ENCODE measurements at places on chromosomes 2 and 18.
A peak's percentile ranks its signal among the peaks of the same experiment; 100 is the strongest.

- no peak for DNase-seq
Measured at GRCh38 chr2:62426154-62426912, 79.7 kb downstream of the TMEM17 start.

DNA sequence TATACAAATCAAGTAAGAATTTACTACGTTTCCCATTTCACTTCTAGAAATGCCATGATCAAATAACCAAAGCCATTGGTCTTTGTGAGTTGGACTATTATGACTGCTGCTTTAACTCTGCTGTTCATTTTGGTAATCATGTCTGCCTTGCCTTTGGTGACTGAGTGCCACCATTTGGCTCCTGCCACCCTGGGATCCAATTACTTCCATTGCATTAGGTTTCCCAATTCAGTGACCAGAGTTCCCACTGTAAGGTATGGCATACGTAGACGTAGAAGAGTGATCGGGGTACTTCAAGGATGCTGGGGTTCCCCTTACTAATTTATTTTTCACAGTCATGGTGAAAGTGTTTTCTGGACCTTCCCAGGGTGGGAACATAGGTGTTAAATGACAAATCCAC, 90.1 kb downstream of the SPIRE1 start:
- DNase-seq = no peak

DNA sequence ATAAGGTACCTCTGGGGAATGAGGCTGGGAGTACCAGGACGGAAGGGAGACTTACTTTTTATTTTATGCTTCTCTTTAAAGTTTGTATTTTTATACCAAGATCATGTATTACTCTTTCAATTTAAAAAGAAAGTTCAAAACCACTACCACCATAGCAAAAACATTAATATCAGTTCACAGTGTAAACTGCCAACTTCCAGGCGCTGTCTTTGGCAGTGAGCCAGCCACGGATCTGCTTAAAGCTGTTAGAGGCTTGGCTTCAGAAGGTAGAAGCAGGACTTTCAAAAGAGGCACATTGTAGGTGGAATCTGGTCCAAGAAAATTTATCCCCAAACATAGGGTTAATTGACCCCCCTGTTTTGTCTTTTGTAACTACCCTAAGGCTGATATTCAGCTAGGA, 74.8 kb downstream of the B3GNT2 start:
- DNase-seq = no peak

DNA sequence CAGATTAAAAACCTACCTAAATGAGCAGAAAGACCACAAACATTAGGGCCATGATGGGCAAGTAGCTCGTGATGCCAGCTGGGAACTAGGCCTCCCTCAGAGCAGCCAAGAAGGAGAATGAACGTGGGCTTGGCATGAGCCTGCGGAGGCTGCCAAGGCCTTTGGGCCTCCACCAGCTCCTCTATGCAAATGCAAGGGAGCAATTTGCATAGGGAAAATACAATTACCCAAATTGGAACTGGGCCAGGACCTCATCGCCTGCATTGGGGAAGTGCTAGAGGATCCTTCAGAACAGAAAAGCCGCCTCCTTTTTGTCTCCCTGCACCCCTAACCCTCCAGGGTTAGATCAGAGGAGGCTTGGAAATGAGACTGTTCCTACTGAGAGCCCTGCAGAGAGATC, 326.4 kb downstream of the SMAD2 start:
- no peak for DNase-seq

DNA sequence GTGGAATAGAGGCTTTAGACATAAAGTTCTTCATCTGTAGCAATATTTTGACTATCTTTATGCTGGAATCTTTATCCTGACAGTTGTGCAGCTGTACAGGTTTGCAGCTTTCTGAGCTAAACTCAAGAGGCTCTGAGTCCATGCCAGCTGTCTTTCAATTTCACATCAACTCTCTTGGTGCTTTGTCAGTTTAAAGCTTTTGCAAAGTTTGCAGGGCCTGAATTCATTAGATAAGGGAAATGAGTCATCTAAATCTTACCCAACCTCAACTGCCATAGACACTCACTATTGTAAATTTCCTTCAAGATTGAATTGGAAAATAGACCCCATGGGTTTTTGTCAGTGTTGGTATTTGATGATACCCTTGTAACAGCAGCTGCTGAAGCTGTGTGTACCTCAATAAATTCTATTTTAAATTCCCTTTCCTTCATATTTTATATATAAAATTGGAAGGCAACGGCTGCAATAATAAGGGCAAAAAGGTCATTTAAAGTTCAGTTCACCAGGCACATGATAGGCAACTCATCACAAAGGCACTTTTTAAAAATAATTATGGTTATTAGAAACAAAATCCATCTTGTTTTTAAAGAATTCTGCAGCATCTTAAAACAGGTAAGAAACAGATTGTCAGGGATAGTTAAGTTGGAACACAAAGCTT, 169.9 kb upstream of the SLC39A10 start:
- no peak for DNase-seq

GRCh38 chr2:47437287-47437686, 34.3 kb downstream of the MSH2 start:
- no peak for DNase-seq

GRCh38 chr18:11908182-11909060, at the start of gene MPPE1:
MPPE1 (minus strand) TSS chr18:11908317; CDS start chr18:11897264, 11,053 bp downstream.
- peak; percentile 63 for DNase-seq

DNA sequence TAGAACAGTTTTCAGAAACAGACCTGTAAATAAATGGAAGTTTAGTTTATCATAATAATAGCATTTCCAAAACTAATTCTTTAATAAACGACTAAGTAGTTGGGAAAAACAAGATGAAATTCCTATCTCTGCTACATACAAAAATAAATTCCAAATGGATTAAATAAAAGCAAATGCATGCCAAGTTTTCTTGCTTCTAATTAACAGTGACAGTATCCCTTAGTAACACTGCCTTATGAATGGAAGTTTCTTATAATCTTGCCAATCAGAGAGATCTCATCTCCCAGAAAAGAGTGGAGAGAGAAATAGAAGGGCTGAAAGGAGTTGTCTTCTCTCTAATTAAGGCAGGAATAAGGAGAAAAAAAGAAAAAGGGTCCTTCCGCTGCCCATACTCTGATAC, 133.9 kb downstream of the GFPT1 start:
- no peak for DNase-seq

DNA sequence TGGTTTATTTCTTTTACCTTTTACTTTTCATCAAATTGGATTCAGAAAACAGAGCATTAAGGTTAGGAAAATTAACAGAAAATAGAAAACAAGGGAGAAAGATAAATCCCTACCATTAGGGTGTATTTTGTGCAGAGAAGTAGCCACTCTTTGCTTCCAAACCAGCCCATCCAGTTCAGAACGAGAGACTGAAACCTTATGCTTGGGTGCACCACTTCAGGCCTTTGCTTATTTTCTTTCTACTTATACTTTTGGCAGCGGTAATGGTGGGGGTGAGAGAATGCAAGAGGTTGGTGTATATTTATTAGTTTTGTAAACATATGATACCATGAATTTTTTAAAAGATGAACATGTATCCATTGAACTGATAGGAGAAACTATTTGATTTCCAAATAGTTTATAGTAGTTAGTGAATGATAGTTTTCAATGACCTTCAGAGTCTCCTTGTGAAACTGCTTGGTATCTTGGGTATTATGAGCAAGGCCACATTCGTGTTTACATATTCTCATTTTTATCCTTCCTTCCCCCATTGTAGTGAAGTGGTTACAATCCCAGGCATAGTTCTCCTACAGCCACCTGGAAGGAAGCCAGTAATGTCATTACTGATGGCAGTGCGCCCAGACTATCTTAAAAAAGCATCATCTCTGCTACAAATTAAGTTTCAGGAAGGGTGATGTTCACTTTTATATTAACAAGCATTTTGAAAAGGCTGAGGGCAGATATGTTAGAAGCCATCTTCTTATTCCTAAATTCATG, 60.8 kb downstream of the MFSD6 start:
- peak; percentile 64 for DNase-seq

DNA sequence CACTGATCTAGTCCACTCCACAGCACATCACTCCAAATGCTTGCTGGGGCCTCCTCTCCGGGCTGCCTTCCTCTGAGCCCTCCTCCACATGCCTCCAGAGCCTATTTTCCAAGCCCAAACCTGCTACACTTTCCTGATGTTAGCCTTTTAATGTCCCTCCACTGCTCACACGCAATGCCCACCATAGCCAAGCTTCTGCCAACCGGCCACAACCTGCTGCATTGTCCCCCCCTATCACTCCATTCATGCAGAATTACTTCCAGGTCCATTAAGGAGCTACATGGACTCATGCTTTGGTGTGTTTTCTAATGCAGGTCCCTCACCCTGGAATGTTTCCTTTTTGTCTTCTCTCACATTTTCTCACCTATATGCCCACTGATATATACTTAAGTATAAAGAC, 129.3 kb downstream of the MARCHF4 start:
- DNase-seq = no peak

- DNase-seq = no peak
Measured at GRCh38 chr2:48534781-48535180, 4.8 kb downstream of the STON1 start.

GRCh38 chr18:32911660-32912284, 138.9 kb upstream of the KLHL14 start:
- DNase-seq = no peak

DNA sequence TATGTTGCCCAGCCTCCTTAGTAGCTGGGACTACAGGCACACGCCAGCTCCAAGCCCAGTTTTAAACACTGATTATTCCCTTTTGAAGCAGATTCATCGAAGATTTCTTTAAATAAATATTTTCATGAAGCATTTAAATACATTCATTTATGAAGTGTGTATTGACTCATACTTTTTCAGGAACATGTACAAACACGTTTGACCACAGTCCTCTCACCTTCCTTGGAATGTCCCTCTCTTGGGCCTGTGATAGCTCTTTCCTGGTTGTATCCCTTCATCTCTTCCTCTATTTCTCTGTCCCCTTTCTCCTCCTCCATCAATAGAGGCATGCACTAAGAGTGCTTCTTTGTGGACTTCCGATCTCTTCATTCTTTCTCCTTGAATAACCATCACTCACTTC, 2.5 kb downstream of the PSTPIP2 start:
- DNase-seq = no peak

- DNase-seq = no peak
Measured at GRCh38 chr2:240364582-240364960, 70.9 kb upstream of the GPC1 start.

GRCh38 chr2:126901459-126901858, 2.8 kb downstream of the TEX51 start:
- no peak for DNase-seq

GRCh38 chr18:62957885-62958472, 242.6 kb downstream of the PHLPP1 start:
- DNase-seq = no peak

- no peak for DNase-seq
Measured at GRCh38 chr2:25517701-25518100, 155.7 kb downstream of the DTNB start.

DNA sequence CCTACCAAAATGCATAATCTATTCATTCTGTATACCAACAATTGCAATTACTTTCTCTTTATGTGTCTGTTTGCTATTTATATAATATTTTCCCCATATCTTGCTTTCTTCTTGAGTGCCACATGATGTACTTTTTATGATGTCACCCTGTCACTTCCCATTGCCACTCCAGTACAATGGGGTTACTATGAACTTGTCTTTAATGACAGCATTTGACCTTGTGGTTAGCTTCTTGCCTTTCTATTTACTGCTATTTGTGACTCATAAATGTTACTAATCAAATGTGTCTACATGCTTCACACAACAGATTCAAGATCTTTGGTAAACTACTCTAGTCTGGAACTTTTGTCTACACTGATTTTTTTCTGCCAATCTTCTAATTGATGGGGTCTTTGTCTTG, 486.3 kb downstream of the NR4A2 start:
- DNase-seq = no peak

DNA sequence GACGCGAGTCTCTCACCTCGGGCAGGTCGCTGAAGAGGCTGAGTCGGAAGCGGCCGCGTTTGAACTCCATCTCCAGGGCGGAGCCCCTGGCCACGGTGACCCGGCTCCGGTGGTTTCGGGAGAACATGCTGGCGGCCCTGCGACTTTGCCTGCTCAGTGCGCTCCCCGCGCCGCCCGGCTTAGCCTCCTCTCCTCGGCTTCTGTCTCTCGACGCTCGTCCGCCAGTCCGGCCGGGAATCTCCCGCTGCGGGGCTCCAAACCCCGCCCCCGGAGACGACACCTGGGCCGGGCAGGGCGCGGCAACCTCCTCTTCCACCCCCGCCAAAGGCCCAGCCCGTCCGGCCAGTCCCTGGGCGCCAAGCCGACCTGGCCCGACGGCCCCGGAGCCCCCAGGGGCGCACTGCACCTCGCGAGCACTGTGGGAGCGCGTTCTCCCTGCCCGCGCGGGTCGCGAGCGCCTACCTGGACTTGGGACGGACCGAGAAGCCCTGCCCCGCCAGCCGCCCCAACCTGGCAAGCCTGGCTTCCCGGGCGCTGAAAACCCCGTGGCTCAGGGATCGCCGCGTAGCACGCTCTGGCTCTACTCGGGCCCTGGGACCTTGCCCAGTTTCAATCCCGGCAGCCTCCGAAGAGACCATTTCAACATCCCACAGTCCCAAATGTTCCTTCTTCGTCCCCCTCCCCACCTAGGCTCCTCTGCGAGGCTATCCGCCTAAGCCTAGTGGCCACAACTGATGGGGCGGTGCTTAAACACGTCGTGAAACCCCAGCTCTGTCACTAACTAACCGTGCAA, at the start of gene RTKN:
RTKN (minus strand) TSS at position 248 of the 793 bp plus-strand sequence; CDS start at position 127, 121 bp downstream.
- DNase-seq = no peak

DNA sequence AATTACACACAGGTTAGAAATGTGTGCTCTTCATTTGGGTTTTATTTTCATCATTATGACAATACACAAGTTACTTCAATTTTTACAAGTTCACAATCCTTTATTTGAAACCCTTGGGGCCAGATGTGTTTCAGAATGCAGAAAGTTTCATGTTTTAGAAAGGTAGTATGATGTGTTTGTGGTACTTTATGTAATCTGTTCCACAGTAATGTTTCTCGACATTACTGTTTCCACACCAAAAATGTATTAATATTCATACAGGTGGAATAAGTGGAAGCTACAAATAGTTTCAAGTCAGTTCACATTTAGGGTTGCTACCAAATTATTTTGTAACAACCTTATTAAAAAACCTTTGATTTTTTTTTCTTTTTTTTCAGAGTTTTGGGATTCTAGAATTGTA, 10.4 kb downstream of the UBE2E3 start:
- DNase-seq = no peak

DNA sequence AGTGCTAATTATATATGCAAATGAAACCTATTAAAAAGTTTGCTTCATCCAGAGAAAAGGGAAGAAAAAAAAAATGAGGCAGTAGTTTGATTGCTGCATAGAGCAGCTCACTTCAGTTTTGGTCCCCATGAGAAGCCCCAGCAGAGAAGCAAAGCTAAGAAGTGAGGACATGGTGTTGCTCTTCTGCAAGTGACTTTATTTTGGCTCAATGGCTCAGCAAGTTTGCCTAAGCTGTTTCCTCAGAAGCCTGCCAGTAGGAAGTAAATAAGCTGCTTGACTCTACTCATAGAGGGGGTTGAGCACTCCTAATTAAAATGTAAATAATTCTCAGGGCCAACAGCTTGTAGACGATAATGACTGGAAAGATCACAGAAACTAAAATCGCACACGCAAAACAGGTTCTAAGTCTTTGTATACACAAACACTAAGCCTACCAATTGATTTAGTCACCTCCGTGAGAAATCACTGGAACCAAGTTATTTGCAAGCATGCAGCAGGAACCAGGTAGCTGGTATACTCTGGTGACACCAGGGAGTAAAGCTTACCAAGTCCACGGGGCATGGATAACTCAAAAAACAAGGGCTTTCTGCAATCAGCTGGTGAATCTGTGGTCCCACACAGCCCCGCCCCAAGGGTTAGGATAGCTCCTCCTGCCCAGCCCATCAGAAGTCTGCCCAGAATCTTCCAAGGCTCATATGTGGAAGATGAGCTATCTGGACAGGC, 39.7 kb upstream of the NABP1 start:
- no peak for DNase-seq

- DNase-seq = no peak
Measured at GRCh38 chr2:223050900-223051504, 988 bp upstream of the KCNE4 start.
